Activated effector memory CD4-positive, alpha-beta T cell treated with Interleukin-2 at 50 U/mL for 16 hours (primary cell): ENCODE measurements at places on chromosomes 5 and 9.

- DNase-seq, result no peak
Measured at GRCh38 chr9:104941597-104941996, 13.6 kb upstream of the ABCA1 start.

GRCh38 chr9:13443346-13444244 lies 164.1 kb upstream of the MPDZ start:
- DNase-seq, result no peak

- no peak for DNase-seq
Measured at GRCh38 chr5:32710550-32711361, at the start of gene NPR3. TSS of gene NPR3 (plus strand) at chr5:32711321. CDS start at chr5:32711777, 456 bp downstream.

GRCh38 chr9:19732441-19732951 lies 56.3 kb downstream of the SLC24A2 start:
- no peak for DNase-seq

DNA sequence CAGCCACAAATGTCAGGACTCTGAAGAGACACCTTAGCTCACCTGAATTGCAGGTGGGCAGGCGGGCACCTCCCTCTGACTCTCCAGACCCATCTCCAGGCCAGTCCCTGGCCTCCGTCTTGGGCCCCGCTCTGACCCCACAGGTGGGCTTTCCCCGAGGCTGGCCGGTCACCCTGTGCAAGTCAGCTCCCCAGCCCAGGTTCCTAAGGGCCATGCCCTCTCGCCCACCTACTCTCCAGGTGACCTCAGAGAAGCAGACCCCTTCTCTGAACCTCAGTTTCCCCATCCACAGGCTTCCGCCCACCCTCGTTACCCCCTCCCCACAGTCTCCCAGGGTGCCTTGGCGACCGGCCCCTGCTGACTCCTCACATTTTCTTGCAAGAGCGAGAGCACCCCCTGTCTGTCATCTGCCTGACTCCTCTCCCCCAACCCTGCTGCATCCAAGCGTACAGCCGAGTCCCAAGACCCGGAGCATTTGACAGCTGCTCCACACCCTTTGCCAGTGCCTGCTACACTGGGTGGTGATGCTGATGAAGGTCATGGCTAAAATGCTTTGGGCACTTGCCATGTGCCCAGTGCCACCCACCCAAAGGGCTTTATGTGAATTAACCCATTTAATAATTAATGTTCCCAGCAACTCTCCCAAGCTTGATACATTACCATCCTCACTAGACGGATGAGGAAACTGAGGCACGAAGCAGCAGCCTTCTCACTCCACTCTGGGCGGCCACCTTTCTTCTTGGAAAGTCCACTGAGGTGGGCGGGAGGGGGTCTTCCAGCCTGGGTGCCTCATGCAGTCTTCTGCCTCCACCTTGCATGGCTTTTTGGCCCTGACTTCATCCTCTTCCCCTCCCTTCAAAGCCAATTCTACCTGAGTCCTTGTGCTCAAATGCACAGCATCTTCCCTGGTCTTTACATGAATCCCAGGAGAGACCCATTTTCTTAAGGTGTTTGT lies 51.1 kb upstream of the ORM1 start:
- no peak for DNase-seq

DNA sequence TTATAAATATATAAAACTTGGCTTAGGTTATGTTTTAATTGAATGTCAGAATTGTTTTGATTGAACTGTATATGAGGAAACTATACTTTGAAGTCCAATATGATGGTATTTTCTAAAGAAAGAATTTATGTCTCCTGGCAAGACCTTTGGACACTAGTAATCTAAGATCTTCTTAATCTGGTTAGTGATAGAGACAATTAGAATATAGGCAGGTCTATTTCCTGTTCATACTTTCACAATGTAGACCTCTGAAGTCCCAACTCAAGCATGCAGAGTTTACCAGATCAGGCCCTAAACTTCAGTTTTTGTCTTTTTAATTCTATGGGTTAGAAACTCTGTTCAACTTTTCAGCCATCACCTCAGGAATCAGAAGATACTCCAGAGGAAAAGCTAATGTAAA lies 6.9 kb upstream of the TMEM161B start:
- no peak for DNase-seq

DNA sequence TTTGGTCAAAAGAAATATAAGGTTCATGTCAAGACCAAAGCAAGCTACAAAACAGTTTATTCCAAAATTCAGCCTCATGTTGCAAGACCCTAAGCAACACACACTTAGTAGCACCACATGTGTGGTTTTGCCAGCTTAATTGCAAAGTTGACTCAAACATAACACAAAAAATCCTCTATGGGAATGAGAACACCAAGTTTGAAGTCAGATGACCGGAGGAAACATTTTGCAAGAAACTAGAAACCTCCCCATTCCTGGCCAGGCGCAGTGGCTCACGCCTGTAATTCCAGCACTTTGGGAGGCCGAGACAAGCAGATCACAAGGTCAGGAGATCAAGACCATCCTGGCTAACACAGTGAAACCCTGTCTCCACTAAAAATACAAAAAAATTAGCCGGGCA lies 261.8 kb downstream of the EBF1 start:
- DNase-seq, result no peak

GRCh38 chr5:122816756-122817155 lies 28.7 kb upstream of the SNX24 start:
- no peak for DNase-seq

GRCh38 chr9:107471552-107471951 lies 18.0 kb downstream of the KLF4 start:
- no peak for DNase-seq

DNA sequence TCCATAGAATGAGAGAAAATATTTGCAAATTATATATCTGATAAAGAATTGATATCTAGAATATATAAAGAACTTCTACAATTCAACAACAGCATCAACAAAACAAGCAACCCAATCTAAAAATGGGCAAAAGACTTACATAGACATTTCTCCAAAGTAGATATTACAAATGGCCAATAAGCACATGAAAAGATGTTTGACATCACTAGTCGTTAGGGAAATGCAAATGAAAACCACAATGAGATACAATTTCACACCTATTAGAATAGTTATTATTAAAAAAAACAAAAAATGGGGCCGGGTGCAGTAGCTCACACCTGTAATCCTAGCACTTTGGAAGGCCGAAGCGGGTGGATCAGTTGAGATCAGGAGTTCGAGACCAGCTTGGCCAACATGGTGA lies 24.4 kb downstream of the CATSPER3 start:
- no peak for DNase-seq

DNA sequence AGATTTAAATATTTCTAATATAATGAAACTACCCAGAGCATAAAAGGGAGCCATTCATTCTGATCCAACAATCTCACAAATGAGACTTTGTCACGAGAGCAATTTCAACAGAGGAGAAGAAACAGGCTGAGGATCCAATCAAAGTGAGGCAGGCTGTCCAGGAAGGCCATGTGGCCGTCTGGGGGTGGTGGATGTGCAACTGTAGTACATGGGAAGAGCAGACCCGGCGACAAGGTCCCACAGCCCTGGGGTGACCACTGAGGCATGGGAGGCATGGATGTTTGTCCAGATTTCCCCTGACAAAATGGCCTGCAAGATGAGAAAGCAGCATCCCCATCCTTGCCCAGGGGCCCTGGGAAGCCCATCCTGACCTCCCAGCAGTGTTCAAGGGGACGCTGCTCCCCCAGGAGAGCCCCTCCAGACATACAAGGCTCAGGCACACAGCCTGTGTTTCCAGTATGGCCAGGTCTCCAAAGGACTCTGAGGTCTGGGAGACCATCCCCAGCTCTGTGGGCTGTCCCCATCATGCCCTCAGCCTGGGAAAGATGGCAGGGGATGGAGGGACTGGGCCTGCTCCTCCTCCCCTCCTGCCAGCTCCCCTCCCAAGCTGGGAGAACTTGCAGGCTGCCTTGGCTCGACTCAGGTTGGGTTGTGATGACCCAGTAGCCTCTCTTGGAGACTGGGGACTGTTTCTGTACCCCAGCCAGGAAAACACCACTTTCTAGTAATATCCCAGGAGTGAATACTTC lies 27.5 kb upstream of the FCN2 start:
- DNase-seq, result no peak

DNA sequence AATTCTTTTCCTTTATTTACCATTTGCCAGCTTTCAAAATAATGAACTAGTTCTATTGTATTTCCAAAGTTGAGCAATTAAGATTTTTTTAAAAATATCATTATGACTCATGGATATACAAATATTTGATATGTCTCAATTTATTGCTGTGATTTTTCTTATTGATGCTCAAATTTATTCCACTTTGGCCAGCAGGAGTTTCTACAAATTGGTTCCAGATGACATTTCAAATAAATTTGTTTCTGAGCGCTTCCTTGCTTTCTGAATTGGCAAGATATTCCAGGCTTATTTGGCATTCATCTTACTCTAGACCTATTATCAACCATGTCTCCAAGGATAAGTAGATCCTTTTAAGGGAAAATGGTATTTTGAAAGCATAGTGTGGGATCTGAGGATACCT lies 58.5 kb upstream of the TJP2 start:
- no peak for DNase-seq

GRCh38 chr5:146878476-146879172 lies at the start of gene PPP2R2B:
TSS of gene PPP2R2B (minus strand) at chr5:146878757.
- DNase-seq, result peak; percentile 47

DNA sequence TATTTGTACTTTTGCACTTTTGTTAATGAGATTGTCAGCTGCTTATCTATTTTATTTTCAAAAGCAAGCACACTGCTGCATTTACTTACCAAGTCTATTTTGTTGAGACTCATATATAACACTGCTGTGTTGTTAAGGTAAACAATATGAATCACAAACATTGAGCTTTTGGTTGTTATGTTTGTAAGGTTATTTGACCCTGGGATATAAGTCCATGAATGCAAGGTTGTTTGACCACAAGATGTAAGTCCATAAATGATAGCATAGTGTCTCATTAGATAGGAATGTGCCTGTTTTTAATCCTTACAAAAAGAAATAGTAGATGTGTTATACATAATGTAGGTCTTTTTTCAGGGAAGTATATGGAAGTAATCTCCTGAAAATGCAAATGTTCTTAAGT lies 845.9 kb downstream of the CDH9 start:
- DNase-seq, result no peak

DNA sequence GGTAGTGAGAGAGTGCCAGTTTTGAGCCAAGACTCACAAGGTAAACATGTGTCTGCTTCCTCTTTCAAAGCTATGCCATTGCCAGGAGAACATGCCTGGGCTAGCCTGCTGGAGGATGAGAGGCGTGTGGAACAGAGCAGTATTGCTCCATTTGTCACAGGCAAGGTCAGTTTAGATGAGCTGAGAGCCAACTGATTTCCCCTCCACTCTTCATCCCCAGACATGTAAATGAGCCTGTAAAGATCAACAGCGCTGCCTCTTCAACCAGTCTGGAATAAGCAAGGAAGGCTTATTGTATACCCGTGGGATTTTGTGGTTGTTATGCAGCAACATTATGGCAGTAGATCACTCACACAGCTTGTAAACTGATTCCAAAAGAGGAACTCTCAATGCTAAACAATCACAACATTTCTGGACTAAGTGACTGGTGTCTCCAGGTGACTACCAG lies 8.2 kb upstream of the GDNF start:
- no peak for DNase-seq

DNA sequence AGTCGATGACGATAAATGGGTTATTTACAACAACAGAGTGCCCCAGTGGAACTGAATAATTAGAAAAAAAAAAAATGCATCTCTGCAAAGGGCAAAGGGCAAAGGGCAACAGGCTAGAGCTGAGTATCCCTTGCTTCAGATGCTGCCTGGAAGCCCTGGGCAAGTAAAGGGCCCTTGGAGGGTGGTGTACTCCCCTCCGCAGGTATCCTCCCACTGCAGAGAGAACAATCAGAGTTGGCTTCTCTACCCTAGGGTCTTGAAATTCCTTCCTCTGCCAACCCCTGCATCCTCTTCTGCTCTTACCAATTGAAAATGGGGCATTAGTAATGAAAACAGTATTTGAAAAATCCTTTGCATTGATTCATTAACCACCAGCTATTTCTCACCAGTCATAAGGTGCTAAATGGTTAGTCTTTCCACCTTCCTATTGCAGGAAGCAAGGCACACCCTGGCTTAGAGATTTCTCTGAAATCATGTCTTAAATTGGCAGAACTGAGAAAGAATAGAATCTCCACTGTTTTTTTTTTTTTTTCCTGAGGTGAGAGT lies 122.6 kb downstream of the SEMA6A start:
- no peak for DNase-seq

- DNase-seq, result no peak
Measured at GRCh38 chr5:161751265-161751664, 65.7 kb downstream of the GABRA6 start.

GRCh38 chr5:11851965-11852716 lies 52.1 kb downstream of the CTNND2 start:
- no peak for DNase-seq

DNA sequence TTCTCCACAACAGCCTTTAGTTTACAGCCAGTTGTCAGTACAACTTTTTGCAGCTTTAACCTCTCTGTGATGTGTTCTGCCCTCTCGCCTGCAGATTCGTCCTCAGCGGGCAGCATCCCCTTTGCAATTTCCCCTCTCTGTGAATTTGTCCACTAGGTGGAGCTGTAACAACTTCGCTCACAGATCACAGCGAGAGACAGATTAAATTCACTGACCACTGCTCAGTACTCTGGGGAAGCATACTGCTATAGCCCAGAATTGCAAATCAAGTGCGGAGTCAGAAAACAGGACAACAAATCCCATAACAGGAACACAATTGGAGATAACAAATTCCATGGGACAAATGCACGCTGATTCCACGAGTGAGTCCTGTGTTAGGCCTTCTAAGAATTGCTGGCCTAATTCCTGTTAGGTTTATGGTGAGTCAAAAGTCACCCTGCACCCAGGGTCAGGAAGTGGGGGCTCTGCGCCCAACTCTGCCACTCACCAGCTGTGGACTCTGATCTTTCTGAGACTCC lies 2124.9 kb downstream of the MAT2B start:
- no peak for DNase-seq

DNA sequence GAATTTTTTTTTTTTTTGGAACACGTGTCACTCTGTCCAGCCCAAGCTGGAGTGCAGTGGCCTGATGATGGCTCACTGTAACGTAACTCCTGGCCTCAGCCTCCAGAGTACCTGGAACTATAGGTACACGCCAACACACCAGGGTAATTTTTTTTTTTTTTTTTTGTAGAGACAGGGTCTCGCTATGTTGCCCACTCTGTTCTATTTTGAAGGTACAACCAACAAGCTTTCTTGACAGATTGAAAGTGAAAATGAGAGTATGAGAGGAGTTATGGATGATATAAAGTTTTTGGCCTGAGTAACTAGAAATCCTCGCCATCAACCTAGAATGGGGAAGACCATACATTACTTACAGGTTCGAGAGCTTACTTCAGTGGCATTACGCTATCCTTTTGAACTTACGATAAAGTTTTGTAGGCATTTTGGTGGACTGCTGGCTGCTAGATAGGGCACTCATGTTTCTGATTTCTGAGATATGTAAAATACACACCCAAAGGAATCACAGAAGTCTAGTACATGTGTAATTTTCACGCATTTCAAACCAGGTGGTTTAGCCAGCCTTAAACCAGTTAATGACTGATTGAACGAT lies 806 bp upstream of the CDC42SE2 start:
- DNase-seq, result no peak

- no peak for DNase-seq
Measured at GRCh38 chr5:110351430-110351829, 375.0 kb downstream of the TMEM232 start.

DNA sequence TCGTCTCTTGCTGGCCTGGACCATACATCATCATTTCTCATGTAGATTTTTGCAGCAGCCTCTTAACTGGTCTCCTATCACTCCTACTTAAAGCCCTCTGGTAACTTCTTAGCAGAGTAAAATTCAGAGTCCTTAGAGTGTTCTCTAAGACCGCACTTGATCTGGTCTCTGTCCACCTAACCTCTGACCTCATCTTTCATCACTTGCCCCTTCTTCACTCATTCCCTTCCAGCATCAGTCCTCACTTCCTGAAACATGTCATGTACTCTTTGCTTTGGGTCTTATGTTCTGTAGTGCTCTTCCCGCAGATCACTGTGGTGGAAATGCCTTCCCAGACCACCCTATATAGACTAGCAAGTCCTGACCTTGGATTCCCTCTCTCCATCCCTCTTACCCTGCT lies 9.8 kb downstream of the LARP1 start:
- no peak for DNase-seq
